ENCODE measurements at places on chromosomes 13 and 19.
A peak's percentile ranks its signal among the peaks of the same experiment; 100 is the strongest.

DNA sequence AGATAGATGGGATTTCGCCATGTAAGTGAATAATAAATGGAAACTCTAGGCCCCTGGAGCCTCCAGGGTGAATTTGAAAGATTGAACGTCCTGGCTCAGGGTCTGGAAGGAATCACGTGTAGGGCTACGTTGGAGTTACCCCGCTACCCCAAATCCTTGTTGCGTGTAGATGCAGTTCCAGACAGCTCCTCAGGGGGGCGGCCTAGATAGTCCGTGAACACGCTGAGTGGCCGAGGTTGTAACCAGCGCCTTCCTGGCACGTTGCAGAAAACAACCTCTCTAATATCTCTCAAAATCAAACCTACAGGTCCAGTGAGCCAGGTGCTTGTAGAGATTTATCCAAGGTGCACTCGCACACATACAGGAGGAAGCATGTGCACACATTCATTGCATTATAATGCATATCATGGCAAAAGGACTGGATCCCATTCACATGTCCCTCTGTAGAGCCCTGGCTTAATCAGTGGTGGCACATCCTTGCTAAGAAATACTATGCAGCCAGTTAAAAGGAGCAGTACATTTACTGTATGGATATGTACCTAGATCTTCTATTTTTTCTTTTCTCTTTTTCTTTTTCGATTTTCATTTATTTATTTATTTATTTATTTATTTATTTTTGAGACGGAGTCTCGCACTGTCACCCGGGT lies 2.5 kb upstream of the KEAP1 start:
- peak; percentile 76 for DNase-seq

- no peak for DNase-seq
Observed at GRCh38 chr19:50562329-50562728, 5.9 kb downstream of the LRRC4B start.

DNA sequence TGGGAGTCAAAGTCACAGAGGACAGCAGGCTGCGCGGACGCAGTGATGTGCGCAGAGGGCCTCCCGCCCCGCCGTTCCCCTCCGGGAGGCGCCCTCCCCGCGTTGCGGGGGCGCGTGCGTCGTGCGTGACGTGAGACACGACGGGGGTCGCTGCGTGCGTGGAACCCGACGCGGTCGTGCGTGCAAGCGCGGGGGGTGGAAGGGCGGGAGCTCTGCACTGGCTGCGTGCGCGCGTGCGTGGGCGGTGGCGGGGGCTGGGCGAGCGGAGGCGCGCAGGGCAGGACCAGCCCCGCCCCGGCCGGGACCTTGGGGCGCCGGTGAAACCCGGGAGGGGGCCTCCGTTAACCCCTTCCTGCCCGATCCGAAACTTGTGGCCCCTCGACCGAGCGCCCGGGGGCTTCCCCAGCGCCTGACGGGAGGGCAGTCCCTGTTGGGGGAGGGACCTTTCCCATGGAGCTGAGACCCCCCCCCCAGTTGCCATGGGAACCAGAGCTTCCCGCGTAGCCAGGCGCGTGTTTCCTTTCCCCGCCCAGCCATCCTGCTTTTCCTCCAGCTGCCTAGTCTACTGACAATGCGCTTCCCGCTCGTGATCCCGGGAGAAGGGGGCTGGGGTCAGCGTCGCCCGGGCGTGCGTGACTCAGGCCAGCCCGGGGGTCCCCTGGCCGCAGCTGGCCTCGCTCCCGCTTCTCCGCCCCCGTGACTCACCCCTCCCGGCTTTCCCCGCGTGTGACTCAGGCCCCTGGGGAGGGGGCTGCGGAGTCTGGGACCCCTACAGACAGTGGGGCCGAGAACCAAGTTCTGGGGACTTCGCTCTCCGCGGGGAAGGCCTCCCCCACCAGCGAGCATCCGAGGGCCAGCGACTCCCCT lies 7.3 kb upstream of the HOOK2 start:
- peak; percentile 86 for DNase-seq

GRCh38 chr13:38803531-38803930 lies 116.7 kb downstream of the FREM2 start:
- no peak for DNase-seq
